Midbrain (tissue), 1 donor: ENCODE measurements at places on chromosomes 2 and 18.
A peak's percentile ranks its signal among the peaks of the same experiment; 100 is the strongest.

GRCh38 chr2:240353086-240353798 lies 82.2 kb upstream of the GPC1 start:
- no peak for DNase-seq

- DNase-seq, result no peak
Observed at GRCh38 chr2:215032153-215032552, 106.3 kb downstream of the ABCA12 start.

- no peak for DNase-seq
Observed at GRCh38 chr2:189318761-189319160, 122.5 kb upstream of the WDR75 start.

DNA sequence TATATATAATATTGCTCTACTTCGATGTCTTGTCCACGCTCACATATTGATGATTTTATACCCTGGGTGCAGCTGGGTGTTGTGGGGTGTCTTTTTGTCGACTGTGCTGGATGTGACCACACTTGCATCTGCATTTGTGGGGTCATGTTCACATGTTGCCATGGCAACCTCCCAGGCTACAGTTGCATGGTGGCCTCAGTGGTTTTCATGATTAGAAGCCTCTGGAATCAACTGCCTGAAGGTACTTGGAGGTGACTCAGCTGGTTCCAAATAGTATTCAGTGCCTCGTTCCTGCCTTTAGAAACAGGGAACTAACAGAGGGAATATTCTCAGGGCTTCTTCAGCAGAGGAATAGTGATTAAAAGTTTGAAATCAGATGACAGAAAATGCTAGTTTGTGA lies 166.3 kb upstream of the NYAP2 start:
- no peak for DNase-seq

- peak; percentile 45 for DNase-seq
Observed at GRCh38 chr2:206160125-206160806, 571 bp downstream of the EEF1B2 start.

- DNase-seq, result no peak
Observed at GRCh38 chr2:120936476-120937334, 201.0 kb downstream of the GLI2 start.

- peak; percentile 64 for DNase-seq
Observed at GRCh38 chr2:178241844-178242551, 47.7 kb downstream of the OSBPL6 start.

DNA sequence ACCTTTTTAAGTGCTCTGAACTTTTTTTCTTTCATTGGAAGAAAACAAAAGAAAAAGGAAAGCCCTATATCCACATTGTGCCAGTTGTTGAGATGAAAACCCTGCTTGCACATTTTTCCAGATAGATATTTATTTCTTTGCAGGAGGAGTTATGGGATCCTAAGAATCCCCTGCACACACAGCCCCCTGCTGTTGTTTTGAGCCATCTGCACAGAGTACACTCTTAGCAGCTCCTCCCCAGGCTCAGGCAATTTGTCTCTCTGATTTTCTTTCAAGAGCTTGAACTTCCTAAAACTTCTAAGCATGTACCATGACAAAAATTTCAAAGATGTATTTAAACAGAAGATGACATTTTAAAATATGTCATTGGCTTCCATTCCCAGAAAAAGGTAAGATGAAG lies 436.9 kb downstream of the METTL4 start:
- no peak for DNase-seq
